ENCODE measurements at places on chromosomes 16 and 17.

GRCh38 chr17:1019451-1019850 lies 22.5 kb downstream of the TIMM22 start:
- DNase-seq = no peak

GRCh38 chr16:1979271-1980029 lies 1.8 kb downstream of the NOXO1 start:
- no peak for DNase-seq

GRCh38 chr16:67304020-67304419 lies 22.5 kb downstream of the KCTD19 start:
- no peak for DNase-seq

DNA sequence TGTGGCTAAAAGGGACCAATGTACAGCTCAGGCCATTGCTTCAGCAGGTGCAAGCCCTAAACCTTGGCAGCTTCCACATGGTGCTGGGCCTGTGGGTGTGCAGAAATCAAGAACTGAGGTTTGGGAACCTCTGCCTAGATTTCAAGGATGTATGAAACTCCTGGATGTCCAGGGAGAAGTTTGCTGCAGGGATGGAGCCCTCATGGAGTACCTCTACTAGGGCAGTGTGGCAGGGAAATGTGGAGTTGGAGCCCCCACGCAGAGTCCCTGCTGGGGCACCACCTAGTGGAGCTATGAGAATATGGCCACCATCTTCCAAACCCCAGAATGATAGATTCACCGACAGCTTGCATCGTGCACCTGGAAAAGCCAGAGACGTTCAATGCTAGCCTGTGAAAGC lies 13.0 kb downstream of the EFCAB5 start:
- no peak for DNase-seq

GRCh38 chr17:50835301-50836234 lies at the start of gene WFIKKN2:
Gene WFIKKN2 (plus strand): TSS chr17:50835586. CDS start chr17:50835938, 352 bp downstream.
- no peak for DNase-seq

DNA sequence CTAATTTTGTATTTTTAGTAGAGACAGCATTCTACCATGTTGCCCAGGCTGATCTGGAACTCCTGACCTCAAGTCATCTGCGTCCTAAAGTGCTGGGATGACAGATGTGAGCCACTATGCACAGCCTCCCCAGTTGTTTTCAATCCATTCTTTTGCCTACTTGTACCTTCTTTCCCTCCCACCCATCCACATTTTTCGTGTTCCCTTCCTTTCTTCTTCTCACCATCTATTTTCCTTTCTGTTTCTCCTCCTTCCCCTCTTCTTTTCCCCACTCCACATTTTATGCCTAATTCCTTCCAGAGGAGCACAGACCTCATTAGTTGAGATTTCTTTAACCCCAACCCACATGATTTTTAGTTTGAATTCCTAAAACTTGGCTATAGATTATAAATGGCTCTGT lies 94.3 kb downstream of the ATF7IP2 start:
- DNase-seq = no peak

GRCh38 chr17:79438058-79438457 lies 172.8 kb downstream of the RBFOX3 start:
- DNase-seq = no peak

DNA sequence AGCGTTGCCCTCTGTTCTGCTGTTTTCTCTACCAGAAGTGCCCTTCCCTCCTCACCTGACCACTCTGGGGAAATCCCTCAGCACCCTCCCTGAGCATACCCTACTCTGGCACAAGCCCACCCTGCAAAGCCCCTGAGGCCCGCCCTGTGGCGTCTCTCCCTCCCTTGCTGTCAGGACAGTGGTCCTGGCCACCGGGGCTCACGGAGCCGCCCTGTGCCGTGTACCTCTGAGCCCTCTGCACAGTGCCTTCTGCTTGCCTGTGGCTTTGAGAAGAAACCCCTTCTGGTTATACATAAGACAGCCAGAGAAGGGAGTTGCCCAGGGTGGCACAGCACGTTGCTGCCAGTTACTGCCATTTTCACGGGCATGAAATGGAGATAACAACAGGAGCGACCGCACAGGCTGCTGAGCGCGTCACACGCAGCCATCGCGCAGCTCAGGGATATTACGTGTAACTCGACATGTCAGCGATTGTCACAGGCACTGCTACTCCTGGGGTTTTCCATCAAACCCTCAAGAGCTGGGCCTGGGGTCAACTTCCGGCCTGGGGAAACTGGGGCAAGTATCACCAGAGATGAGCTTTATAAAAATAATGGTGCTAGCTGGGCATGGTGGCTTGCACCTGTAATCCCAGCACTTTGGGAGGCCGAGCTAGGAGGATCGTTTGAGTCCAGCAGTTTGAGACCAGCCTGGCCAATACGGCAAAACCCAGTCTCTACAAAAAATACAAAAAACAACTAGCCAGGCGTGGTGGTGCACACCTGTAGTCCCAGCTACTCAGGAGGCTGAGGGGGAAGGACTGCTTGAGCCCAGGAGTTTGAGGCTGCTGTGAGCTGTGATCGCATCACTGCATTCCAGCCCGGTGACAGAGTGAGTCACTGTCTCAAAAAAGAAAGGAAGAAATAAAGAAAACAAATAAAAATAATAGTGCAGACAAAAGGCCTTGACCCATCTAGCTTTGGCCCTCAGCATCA lies 14.8 kb downstream of the SCGB1C2 start:
- DNase-seq = no peak

DNA sequence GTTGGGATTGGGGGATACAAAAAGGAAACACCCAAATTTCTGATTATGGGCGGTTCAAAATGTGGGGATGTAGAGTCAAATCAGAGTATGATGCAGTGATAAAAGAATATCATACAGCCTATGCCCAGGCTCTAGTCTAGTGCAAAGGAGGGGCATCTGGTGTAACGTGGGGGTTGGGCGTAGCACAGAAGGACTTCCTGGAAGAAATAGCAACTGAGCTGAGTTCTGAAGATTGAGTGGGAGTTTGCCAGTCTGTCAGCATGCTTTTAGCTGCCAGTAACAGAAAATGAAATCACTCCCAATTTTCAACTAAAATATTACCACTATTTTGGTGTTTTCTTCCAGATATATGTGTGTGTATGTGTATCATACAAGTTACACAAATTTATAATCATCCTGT lies 196.9 kb downstream of the SPECC1 start:
- DNase-seq = no peak

DNA sequence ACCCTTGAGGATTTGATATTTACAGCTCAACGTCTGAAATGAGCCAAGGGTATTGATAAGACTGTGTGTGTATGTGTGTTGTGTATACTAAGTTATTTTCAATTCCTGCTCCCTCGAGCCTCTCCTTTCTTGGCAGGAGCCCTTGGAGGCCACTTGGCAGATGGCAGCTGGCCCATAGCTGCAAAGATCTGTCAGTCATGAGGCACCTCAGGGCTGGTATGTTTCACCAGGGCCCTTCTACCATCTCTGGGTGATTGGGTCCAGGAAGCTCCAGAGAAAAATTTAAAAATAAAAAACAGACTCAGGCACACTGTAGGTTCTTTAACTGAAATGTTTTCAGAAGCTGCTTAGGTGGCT lies 355.7 kb downstream of the HAPSTR1 start:
- no peak for DNase-seq

- no peak for DNase-seq
Measured at GRCh38 chr17:12545877-12546513, 119.7 kb upstream of the MYOCD start.

GRCh38 chr16:17668386-17668785 lies 197.6 kb upstream of the XYLT1 start:
- DNase-seq = no peak

DNA sequence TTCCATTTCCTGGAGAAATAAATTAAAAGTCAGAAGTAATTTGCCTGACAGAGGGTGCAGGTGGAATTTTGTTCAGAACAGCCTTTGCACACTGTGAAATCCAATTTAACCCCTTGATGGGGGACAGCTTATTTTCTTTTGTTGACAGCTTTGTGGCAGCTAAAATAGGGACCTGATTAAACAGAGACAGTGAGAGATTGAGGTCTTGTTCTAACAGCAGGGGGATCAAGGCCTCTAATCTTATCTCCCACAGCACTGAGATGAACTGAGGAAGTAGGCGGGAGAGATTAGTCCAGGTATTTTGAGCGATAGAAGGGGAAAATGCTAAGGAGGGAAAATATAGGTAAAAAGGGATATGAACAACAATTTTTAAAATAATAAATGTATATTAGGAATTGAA lies 1491.4 kb upstream of the GOT2 start:
- no peak for DNase-seq

GRCh38 chr17:4215882-4216570 lies 47.8 kb downstream of the ANKFY1 start:
- no peak for DNase-seq

- DNase-seq = no peak
Measured at GRCh38 chr16:66120656-66121055, 245.8 kb upstream of the CDH5 start.

DNA sequence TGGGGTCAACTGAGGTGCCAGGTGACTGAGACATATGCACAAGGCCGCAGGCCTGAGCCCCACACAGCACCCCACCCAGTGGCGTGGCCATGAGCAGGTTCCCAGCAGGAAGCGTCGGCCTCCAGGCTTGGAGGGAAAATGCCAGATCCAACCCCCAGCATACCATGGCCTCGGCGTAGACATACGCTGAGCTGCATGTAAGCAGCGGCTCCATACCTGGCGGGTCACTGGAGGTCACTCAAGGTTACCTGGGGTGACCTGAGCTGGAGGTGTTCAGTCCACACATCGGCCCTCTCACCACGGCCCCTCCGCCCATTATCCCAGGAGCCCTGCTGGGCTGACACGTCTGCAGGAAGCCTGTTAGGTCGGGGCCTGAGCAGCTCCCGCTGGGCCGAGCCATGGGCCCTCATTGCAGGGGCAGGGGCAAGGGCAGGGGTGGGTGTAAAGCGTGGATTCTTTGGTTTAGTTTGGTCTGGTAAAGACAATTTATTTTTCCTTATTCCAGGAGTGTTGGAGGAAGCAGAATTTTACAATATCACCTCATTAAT lies 15.2 kb downstream of the KCTD5 start:
- no peak for DNase-seq

DNA sequence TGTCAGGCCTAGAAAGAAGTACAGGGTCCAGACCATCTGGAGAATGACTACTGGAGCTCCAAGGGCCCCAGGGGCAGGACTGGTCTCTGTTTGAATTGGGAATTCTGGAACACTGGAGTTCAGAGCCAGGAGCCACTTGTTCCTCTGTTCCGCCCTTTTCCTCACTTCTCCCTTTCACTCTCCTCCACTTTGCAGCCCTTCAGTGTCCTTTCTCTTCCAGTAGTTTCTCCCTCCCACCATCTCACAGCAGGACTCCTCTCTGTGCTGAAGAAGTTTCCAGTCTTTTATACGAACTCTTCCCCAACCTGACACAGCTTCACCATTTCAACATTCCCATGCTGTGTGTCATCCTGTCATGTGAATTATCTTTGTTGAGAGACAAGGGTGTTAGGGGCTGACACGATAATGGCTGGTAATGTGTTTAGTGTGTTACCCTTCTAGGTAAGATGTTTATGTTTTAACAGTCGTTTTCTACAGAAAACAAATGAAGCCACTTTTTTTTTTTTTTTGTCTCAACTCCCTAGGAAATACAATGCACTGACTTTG lies 180.3 kb upstream of the MYOCD start:
- DNase-seq = no peak

DNA sequence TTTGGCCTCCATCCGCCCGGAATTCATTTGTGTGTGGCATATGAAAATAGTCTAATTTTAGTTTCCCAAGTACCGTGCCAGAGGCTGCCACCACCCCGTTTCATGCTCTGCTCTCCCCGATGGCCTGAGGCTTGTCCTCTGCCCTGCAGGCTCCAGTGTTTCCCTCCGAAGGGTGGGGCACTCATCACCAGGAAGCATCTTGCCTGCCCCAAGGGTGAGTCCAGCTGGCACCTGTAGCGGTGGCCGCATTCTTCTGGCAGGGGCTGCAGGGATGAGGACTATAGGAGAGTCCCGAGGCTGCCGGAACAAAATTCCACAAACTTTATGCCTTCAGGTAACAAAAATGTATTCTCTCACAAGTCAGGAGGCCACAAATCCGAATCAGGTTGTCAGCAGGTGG lies 23.1 kb upstream of the CMIP start:
- no peak for DNase-seq

- no peak for DNase-seq
Measured at GRCh38 chr16:22838681-22839080, 24.7 kb downstream of the HS3ST2 start.

GRCh38 chr17:29594519-29595090 lies 1.7 kb downstream of the ANKRD13B start:
- no peak for DNase-seq

GRCh38 chr17:33115366-33115765 lies 123.7 kb downstream of the SPACA3 start:
- DNase-seq = no peak

GRCh38 chr17:65572186-65572580 lies 10.7 kb upstream of the AXIN2 start:
- DNase-seq = no peak

GRCh38 chr16:13402601-13403000 lies 501.2 kb downstream of the SHISA9 start:
- DNase-seq = no peak

DNA sequence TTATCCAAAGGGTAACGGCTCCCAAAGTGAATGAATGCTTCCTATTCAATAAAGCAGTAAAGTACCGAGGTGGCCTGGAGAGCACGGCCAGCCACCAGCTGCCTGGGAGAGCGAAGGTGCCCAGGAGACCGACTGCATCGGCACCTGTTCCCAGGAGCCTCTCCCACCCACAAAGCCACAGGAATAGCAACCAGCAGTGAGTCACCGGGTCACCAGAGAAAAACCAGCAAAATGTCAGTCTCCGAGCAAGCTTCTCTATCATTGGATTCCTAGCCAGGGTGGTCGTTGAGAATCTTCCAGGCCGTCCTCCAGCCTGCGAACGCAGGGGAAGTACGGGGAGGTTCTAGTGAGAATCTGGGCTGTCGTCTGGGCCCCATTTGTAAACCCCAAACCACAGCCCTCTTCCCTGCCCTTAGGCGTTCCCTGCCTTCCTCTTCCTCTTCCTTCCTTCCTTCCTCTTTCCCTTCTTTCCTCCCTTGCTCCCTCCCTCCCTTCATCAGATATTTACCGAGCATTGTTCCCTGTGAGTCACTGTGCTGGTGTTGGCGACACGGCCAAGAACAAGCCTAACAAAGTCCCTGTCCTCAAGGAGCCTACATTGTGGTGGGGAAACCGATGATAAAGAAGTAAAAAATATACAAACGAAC lies 114.6 kb downstream of the SLC39A11 start:
- no peak for DNase-seq

GRCh38 chr16:11871193-11871592 lies 19.9 kb upstream of the RSL1D1 start:
- no peak for DNase-seq

GRCh38 chr17:4032738-4033137 lies 68.5 kb upstream of the ATP2A3 start:
- DNase-seq = no peak

DNA sequence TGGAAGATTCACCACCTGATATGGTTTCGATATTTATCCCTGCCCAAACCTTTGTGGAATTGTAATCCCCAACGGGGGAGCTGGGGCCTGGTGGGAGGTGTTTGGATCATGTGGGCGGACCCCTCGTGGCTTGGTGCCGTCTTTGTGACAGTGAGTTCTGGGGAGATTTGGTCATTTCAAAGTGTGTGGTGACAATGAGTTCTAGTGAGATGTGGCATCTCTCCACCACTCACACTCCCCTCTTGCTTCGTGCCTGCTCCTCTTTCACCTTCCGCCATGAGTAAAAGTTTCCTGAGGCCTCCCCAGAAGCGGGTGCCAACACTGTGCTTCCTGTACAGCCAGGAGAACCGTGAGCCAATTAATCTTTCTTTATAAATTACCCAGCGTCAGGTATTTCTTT lies 9.7 kb downstream of the CCDC57 start:
- DNase-seq = no peak
